ENCODE measurements at places on chromosomes 16 and 17.

DNA sequence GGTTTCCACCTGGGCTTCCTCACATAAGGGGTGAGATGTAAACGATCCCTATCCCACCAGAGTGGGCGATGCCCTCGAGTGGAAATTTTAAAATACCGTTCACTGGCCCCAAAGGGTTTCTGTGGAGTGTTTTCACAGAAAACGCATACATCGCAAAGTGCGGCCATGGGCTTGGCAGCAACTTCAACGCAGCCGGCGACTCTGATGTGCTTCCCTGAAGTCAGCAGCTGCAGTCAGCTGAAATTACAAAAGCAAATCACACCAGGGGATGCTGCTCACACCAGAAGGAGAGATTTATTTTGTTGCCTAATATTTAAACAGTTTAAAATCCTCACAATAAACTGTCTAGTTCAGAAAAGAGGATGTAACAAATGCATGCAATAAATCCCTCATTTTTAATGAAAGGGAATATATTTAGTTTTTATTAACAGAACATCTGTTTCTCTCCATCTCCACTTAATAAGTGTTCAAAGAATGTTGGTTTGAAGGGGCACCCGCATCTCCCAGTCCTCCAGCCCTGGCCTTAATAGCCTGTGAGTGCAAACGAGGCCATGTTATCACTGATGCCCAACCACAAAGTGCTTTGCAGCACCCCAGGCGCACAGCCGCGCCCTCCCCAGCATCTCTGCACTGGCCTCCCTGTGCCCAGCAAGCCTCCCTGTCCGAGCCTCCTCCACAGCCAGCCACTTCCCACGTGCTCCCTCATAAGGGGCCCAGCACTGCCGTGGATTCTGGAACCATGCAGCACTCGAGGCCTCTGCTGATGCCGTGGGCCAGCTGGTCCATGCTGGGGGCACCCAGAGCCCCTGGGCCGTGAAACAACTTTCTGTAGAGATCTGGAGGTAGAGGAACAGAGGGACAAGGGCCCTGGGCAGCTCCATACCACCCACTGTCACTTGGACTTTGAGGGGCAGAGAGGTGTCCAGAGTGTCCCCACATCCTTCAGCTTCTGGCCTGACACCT lies 17.3 kb upstream of the XYLT2 start:
- DNase-seq = no peak

- no peak for DNase-seq
Observed at GRCh38 chr17:60506312-60506711, 19.7 kb downstream of the APPBP2 start.

- DNase-seq = peak; percentile 87
Observed at GRCh38 chr16:3129137-3130131, 5.4 kb upstream of the ZNF213 start.

GRCh38 chr17:61458000-61458399 lies 5.8 kb downstream of the TBX4 start:
- DNase-seq = no peak

DNA sequence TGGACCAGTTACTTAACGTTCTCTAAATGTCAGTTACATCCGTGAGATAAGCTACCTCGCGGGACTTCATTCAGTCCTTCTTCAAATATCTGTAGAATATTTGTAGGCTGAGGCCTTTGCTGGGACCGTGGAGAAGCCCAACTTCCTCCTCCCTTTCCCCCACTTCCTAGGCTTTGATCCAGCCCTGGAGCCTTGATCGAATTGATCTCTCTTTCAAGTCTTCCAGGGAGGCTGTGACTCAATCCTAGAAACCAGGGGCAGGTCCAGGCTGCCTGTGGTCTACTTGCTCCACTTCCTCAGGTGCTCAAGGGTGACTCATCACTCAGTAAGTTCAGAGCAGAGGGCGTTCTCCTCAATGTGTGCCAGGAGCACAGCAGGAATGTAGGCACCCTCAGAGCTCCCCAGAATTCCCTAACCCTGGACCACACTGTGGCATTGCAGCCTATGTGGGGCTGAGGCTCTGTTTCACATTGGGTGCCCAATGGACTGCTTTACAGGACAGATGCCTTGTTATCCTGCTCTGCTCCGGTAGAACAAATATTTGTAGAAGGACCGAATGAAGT lies 11.2 kb upstream of the CEP20 start:
- no peak for DNase-seq

DNA sequence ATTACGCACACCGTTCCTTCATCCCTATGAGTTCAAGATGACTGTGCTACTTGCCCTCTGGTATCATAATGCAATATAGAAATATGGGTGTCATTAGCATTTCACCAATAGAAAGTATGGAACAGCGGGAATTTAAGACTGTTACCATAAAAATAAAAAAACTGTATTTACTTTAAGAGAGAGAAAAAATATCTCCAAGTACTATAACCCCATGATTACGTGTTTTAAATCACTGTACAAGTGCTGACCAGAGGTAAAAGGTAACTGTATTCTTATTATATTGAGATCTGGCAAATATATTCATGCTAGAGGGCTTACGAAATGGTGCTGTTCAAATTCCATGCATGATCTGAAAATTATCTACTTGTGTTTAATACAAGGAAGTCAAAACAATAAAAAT lies 5.2 kb downstream of the SDR42E1 start:
- DNase-seq = no peak

Data from Jurkat, Clone E6-1 (cell line).